ENCODE measurements at places on chromosomes 11 and 22.

DNA sequence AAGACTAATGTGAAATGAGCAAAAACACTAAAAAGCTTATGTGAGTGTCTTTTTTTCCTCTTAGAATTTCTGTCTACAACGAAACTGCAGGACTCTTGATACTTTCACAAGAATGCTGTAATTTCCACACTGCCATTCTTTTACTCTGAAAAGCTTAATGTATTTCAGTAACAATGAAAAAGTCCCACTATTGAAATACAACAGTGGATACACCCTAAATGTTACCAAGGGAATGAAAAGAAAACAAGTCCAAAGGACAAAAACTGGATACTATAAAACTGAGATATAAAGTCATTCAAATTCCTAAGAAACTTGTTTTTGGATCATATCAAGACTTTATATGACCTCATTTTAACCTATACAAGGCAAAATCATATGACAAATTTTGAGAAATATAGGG lies 77.4 kb downstream of the SOX6 start:
- DNase-seq, result no peak

- DNase-seq, result no peak
These were observed 5.1 kb upstream of the SYCE3 start for GRCh38 chr22:50567721-50568252.

- no peak for DNase-seq
These were observed 339.3 kb upstream of the SYN3 start for GRCh38 chr22:33397381-33397907.

DNA sequence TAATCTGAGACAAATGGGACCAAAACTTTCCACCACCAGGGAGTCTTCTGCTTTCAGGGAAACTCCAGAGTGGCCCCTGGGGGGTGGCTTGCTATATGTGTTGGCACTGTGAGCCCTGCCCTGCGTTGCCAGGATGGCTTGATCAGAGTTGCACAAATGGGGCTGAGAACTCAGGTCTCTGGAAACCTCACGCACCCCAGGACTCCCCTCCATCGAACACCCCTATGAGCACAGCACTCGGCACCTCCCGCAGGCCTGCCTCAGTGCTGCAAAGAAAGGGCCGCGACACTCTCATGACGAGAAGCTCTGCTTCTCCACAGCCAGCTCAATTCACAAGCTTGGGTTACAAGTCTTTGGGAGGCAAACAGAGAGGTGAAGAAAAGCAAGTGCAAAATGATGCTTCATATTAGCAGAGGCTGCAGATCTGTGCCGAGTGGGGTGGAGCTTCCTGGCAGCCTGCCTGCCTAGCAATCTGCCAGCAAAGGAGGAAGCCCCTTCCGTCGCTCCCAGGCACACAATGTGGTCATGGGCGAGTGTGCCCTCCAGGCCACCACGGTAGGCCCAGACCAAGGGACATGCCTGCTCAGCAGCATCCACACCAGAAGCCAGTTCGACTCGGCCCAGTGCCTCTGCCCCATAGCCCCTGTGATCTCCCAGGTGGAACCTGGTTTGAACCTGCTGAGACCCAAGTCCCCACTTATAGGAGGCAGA lies 55.7 kb downstream of the MYH9 start:
- DNase-seq, result peak; percentile 62

GRCh38 chr11:126106594-126107328 lies 44.1 kb upstream of the CDON start:
- DNase-seq, result no peak

DNA sequence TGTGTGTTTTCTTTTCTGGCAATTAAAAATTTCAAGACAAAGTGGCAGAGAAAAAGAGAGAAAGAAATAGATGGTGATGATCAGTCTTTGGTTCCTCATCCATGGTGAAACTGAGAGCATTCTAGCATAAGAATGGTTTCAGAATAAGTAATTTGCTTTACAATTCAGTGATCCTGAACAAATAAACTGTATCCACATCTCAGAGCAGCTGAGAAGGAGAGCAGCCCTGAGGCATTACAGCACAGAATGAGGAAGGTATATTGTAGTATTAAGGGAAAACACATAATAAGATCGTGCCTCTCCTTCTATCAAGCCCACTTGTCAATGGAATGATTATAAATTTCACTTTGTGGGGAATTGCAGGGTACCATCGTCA lies 17.4 kb downstream of the LUZP2 start:
- DNase-seq, result peak; percentile 17

- DNase-seq, result peak; percentile 72
These were observed 767 bp downstream of the SLC43A1 start for GRCh38 chr11:57514538-57515331.

- DNase-seq, result no peak
These were observed 224.7 kb upstream of the BLID start for GRCh38 chr11:122340607-122341290.

- DNase-seq, result no peak
These were observed 254.1 kb downstream of the NTM start for GRCh38 chr11:131624531-131624930.
